Iris pigment epithelial cell (primary cell): ENCODE measurements at places on chromosomes 12 and 14.

GRCh38 chr12:27309293-27309994 is 23.2 kb upstream of the BMAL2 start:
- DNase-seq, result no peak

DNA sequence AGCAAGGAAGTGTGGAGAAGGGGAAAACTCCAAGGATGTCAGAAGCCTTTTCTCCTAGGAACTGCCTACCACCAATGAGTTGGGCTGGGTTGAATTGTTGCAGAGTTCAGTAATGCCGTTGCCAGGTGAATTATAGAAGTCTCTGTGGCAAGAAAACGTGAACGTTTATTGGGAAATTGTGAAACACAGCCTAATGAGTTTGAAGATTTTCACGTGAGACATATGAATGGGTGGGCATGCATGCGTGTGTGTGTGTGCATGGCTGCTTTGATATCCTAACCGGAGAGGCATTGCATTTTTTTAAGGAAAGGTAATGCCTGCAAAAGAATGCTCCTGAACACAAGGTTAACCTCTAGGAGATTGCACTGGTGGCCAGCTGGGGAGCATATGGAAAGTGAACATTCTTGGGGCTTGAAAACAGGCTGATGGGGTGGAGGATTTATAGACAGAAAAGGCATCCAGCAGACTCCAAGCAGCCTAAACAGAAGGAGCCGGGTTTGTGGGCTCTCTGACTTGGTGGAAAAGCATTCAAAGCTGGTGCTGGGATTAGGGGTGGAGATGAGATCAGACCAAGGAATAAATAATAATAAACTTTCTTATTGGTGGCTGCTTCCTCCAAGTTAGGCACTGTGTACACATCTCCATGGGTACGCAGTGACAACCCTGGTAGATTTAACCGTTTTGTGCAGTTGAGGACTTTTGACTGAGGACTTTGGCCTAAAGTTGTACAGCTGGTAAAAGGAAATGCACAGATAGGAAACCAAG is 67.8 kb downstream of the NTF3 start:
- DNase-seq, result peak; percentile 16

- peak; percentile 24 for DNase-seq
These were observed 466.6 kb downstream of the EGLN3 start for GRCh38 chr14:33484264-33484663.

GRCh38 chr14:92633724-92634123 is 114.7 kb downstream of the LGMN start:
- peak; percentile 55 for DNase-seq
